ENCODE measurements at places on chromosomes 7 and 10. TPM values are rescaled to one million over a fixed set of nuclear protein-coding genes. Genes with fewer than 3 reads are reported as not detected.

Gene FOXI2
- total RNA-seq, result not detected

Gene CYP2C8
- total RNA-seq, result 0.11 TPM

Gene SPDYE2B
- not detected for total RNA-seq

Gene VSTM4
- total RNA-seq, result 0.07 TPM

Gene NUTM2E
- total RNA-seq, result 0.11 TPM

Gene EN2
- not detected for total RNA-seq

Gene LBX1
- total RNA-seq, result not detected

- DNase-seq, result no peak
Measured at GRCh38 chr10:129459762-129460539, 7.1 kb upstream of the MGMT start.

GRCh38 chr7:107813524-107813923 lies 10.5 kb upstream of the SLC26A3 start:
- DNase-seq, result no peak

DNA sequence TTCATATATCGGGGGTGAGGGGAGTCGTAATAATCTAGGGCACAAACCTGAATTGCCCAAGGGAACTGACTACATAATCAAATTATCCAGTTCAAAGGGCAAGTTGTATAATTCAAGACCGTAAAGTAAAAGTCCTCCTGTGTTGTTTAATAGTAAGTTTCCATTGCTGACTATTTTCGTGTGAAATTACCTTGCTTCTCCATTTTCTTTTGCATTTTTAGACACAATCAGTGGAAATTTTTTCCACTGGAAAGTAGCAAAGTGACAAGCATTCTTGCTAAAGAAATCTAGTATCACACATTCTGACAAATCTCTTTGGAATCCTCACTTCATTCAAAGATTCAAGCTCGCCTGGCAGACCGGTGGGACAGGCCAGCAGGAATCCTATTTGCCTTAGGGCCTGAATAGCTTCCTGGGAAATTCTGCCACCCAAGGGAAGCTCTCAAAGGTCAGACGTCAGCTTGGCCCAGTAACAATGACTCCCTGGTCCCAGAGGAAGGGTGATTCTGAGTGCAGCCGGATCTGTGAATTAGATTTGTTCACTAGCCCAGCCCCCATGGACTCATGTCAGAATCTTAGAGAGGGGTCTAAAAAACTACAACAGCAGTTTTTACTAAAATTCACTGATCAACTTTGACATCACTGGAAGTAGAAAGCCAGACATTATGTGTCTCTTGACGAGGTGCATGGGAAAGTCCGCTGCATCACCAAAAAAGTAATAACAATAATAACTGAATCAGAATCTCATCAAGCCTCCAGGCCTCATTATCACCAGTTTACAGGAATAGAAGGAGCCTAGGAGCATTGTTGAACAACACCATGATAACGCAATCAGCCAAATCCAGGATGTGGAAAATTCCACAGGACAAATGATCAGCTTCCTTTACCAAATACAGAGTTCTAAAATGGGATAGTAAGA lies 161.0 kb downstream of the SKIDA1 start:
- no peak for DNase-seq

- no peak for DNase-seq
Measured at GRCh38 chr10:126259760-126260479, 128.4 kb downstream of the ADAM12 start.

- DNase-seq, result no peak
Measured at GRCh38 chr10:66622050-66622449, 303.8 kb upstream of the LRRTM3 start.

- DNase-seq, result no peak
Measured at GRCh38 chr7:116938678-116939077, 14.6 kb upstream of the ST7 start.

DNA sequence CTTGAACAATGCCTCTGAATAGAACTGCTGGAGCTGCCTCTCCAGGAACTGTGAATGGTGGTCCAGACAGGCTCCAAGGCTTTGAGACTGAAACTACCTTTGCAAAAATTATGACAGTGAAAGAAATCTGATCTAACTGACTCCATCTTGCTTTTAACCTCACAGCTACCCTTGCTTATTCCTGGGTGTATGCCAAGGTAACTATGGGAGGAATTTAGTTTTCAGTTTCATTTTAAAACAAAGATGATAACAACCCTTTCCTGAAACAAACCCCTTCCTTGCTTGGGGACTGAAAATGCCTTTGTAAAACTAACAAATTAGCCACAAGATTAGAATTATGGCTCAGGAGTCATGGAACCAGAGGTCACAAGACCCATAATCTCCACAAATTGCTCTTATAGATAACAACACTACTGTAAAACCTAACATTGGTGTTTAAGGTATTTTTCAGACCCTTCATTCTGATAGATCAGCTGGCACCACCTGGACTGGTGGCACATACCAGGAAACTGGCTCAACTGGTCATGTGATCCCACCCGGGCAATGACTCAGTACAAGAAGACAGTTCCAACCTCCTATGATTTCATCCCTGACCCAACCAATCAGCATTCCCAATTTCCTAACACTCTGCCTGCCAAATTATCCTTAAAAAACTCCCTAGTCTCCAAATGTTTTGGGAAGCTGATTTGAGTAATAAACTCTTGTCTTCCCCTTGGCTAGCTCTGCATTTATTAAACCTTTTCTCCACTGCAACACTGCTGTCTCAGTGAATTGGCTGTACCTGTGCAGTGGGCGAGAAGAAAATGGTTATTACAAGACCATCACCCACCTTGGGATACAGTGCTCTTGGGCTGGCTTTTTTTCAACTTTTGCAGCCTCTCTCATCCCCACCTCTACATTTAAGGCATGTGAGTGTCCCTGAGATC lies 608.1 kb downstream of the TYW1 start:
- no peak for DNase-seq

DNA sequence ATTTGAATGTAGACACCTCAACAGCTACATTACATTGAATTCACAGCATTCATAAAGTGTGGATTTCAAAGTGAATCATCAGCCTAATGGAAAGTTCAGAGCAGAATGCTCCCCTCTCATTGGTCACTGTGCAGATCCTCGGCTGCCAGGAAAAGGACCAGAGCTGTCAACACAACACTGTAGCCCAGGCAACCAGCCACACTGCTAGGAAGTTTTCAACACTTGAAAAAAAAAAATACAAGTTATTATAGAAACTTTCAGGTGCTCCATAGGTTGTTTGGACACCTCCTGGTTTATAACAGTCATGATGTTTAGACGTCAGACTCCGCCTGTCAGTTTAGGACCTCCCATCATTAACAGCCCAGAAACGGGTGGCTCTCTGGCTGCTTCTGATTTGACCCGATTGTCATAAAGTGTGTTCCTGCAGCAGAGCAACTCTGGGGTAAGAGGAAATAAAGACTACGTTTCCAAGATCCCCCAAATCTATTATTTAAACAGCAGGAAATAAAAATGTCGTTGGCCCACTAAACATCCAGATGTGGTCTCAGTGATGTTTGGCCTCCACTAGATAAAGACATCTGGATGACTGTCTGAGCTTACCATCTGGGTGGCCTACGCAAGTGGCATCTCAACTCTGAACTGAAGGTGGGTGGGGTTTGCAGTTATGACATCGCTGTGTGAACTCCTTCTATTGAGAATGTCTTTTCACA lies 117.4 kb downstream of the CABCOCO1 start:
- peak; percentile 0 for DNase-seq

DNA sequence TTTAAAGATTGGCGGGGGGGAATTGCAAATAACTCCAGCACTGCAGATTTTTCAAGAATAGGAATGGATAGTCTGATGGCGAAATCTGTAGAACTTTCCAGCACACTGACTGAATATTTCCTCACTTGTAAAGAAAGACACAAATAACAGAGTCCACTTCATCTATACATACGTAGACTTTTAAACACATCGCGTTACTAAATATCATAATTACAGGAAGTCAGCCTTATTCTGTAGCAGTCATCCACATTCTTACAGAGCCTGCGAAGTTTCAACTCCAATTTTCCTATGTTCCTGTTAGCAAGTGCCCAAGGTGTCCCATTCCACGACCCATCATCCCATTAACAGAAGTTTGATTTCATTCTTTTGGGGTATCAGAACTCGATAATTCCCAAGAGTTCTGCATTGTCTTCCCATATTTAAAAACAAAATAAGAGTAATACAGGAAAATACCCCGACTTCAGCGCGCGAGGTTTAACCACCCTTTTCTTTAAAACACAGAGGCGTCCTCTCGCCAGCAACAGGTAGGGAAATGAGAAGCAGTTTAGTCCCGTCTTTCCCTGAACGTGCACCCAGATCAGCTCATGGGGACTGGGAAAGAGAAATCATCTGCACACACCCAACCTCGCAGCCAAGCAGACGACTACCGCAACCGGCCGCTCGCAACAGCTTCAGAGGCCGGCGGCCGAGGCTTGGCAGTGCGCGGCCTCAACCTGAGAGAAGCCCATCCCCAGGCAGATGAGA lies 880 bp downstream of the HERC4 start:
- peak; percentile 8 for DNase-seq

DNA sequence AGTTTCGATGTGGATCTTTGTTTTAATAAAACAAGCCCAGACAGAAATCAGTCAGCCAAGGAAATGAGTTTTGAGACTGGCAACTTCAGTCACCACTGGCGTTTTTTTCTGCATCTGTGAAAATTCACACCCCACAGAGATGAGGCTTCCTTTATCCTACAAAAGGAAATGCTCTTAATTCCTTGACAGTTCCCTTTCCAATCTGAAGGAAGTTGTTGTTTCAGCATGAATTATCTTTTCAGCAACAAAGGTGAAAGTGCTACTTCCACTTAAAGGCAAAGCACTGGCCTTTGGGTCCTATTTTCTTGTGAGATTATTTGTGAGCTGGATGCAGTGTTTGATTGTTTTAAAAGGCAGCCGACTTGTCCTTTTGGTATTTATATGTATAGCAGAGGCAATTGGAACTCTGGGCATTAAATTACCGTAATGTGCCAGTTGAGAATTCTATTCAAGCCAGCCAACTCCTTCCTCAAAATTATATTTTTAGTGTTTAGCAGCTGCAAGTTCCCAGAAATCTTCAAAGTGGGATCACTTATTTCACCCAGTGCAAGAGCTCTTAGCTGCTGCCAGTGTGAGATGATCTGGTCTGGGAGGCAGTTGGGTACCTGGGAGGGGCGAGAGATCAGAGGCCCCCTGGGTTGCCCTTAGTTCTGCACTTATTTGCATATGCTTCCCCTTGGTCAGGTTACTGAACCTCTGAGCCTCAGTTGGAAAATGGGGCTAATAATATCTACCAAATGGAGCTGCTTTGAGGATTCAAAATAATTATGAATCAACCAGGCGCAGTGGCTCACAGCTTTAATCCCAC lies 427.1 kb downstream of the GALNT17 start:
- no peak for DNase-seq

- DNase-seq, result no peak
Measured at GRCh38 chr10:8315619-8316021, 261.1 kb downstream of the GATA3 start.

DNA sequence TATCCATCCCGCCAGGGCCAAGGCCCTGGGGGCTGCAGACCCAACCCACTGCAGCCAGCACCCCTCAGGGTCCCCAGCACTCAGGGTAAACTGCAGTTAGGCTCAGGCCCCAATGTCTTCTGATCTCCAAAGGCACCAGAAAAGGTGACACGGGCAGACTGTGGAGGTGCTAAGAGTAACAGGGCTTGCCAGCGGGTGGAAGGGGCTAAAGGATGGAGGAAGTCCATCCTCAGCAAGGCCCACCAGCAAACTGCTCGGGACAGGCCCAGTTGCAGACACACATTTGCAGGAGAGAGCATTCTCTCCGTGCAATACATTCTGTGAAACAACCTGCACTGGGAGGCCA lies 95.6 kb upstream of the DDC start:
- no peak for DNase-seq

DNA sequence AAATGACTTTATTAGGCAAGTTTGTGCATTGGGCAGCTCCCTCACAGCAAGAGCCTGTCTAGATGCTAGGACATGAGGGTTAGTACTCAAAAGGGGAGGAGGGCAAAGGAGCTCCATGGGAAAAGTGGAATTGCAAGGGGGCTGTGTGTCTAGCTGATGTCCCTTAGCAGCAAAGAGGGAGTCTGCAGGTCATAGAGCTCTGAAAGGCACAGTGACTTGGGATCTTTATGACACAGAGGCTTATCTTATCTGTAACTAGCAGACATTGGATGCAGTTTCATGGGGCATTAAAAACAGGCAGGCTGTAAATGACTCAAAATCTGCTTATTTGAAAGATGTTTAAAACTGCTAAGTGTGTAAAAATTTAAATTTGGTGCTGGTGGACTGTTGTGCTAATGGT lies 556.2 kb upstream of the FZD8 start:
- DNase-seq, result no peak

DNA sequence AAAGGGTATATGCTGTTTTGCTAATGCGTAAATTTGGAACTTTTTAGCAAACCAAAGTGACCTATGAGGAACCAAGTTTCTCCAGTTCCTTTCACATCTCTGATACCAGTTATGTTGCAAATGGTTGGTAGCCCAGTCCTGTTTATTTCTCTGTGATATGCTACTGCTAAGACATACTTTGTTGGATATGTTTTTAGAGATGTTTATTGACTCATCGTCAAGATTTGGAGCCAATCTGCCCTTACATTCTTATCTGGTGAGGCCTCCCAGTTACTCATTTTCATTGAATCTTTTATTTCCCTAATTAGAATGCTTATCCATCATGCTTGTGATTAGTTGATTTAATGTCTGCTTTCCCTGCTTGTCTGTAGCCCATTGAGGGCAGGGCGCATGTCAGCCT lies 58.9 kb downstream of the LRGUK start:
- DNase-seq, result no peak

DNA sequence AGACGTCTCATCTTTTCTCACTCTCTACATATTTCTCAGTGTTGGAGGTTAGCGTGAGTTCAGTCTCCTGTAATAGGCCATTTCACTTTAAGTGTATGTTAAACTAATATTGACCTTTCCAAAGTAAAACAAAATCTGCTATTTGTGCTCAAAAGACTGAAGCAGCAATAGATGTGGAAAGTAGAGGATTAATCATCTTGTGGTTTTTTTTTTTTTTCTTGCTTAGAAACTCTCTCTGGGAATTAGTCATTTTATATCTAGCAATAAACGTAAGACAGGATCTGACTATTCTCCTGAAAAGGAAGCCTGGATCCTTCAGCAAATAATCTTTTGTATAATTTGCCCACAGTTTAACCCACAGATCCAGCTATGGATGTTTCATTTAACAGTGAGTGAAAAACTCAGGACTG lies 81.7 kb downstream of the NRP1 start:
- DNase-seq, result no peak

- DNase-seq, result no peak
Measured at GRCh38 chr10:20995123-20995987, 98.2 kb upstream of the NEBL start.

GRCh38 chr7:130272381-130273080 lies 5.9 kb downstream of the CPA2 start:
- no peak for DNase-seq

- DNase-seq, result no peak
Measured at GRCh38 chr7:142352543-142352942, 94.7 kb upstream of the PRSS58 start.
